Stimulated activated CD8-positive, alpha-beta memory T cell treated with anti-CD3 and anti-CD28 coated beads, Interleukin-15, amount 100 ng/mL, for 1 hour (primary cell): ENCODE measurements at places on chromosomes 12 and 14.

GRCh38 chr14:54140551-54140950 is 183.9 kb upstream of the BMP4 start:
- no peak for DNase-seq

GRCh38 chr12:126974779-126975178 is 1292.2 kb upstream of the TMEM132C start:
- DNase-seq: no peak

- no peak for DNase-seq
These were observed 37.6 kb upstream of the TSPAN8 start for GRCh38 chr12:71195338-71195896.

DNA sequence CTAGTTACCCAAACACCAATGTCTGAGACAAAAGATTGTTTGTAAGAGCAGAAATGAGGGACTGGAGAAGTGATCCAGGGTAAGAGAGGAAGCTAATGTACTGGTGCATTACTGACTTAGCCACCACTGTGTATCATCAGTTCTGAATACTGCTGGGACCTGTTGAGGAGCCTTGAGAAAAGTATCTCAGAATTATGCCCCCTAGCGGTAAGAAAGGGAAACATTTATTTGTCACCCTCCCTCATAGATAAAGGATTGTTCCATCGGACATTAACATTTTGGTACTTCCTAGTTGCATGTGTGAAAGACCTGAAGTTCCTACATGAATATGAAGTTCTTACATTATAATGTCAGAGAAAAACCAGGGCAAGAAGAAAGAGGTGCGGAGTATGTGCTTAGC is 612.5 kb downstream of the FSCB start:
- no peak for DNase-seq

DNA sequence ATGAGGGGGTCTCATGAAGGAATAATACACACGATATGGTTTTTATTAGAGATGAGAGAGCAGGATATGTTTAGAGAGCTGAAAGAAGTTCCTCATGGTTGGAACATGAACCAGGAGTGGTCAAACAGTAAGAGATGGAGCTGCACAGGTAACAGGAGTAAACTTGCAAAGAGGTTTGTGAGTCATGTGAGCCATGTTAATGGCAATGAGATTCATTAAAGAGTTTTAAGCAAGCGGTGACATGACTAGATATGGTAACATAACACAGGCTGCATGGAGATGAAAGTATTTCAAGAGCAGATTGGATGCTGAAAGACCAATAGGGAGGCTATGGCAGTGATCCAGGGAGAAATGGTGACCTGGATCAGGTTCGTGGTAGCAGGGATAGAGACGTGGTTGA is 62.6 kb upstream of the SSTR1 start:
- DNase-seq: no peak

DNA sequence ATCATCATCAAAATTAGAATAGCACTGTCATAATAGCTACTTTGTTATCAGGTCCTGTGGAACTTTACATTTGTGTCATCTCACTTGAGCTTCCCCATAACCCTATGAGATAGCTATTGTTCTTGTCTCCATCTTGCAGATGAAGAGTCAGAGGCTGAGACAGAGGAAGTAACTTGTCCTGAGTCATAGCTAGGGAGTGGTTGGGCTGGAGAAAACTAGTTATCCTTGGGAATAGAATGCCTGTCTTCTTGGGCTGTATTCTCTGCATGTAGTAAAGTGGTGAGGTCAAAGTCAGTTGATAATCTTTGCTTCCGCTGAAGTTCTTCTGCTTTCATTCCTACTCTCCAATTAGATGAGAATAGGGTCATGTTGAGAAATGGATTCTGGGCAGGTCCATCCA is 117.0 kb downstream of the SMOC1 start:
- no peak for DNase-seq

DNA sequence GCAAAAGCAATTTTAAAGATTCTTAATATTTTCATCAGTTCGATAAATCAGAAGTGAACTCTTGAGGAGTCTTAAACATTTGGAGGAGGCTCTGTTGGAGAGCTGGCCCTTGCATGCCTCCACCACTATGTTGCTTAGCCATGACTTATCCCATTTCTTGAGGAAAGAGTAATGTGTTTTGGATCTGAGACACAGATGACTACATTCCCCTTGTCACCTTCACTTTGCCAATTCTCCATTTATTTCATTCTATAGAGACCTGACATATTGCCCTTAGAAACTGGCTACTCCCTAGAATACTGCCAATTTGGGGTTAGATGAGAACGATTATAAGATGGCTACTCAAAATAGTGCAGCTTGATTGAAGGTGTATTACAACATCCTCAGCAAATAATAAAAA is 157.4 kb upstream of the TMEM260 start:
- DNase-seq: no peak

DNA sequence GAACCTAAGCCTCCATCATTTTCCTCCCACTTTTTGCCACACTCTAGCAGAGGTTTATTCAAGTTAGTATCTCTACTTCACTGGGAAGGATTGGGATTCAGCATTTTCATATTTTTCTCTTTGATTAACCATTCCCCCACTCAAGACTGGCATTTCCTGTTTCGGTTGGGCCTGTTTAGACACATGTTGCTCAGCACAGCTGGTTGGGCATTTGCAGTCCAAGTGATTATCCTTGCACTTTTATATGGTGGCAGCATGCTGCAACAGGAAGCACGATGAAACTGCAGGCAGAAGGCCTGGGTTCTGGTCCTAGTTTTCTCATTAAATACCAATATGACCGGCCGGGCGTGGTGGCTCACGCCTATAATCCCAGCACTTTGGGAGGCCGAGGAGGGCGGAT is 182.9 kb upstream of the GRIN2B start:
- no peak for DNase-seq

DNA sequence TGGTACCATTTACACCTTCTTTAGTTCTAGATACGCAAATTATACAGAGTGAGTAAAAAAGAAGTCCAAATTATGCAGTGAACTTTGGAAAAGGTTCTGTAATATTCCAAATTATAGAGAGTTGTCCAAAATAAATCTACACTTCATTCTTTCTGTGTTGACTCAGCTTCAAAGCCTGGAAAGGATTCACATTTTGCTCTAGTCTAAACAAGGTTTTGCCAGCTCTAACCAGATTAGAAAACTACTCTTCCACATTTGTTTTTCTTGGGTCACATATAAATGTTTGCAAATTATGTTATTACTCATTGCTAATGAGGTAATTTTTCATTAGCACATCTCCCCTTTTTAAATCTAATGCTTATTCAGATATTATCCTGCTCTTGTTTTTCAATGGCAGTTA is 1562.4 kb upstream of the SEL1L start:
- no peak for DNase-seq

- no peak for DNase-seq
These were observed 78.9 kb downstream of the ADCK1 start for GRCh38 chr14:77878783-77879182.

- DNase-seq: no peak
These were observed 29.1 kb downstream of the NOC4L start for GRCh38 chr12:132173135-132174014.

GRCh38 chr12:52213564-52214420 is 19.3 kb upstream of the KRT7 start:
- DNase-seq: peak; percentile 25

DNA sequence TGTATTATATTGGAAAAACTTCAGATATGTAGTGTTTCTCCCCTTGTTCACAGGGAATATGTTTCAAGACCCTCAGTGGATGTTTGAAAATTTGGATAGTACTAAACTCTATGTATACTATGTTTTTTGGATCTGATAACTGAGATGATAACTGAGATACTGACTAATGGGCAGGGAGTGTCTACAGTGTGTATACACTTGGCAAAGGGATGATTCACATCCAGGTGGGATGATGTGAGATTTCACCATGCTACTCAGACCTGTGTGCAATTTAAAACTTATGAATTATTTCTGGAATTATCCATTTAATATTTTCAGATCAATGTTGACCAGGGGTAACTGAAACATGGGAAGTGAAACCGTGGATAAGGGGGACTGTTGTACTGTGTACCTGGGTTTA is 13.8 kb downstream of the RAD51B start:
- DNase-seq: no peak

- no peak for DNase-seq
These were observed 48.5 kb upstream of the OVCH1 start for GRCh38 chr12:29546000-29546399.

GRCh38 chr12:11545484-11546330 is 103.8 kb upstream of the ETV6 start:
- no peak for DNase-seq

DNA sequence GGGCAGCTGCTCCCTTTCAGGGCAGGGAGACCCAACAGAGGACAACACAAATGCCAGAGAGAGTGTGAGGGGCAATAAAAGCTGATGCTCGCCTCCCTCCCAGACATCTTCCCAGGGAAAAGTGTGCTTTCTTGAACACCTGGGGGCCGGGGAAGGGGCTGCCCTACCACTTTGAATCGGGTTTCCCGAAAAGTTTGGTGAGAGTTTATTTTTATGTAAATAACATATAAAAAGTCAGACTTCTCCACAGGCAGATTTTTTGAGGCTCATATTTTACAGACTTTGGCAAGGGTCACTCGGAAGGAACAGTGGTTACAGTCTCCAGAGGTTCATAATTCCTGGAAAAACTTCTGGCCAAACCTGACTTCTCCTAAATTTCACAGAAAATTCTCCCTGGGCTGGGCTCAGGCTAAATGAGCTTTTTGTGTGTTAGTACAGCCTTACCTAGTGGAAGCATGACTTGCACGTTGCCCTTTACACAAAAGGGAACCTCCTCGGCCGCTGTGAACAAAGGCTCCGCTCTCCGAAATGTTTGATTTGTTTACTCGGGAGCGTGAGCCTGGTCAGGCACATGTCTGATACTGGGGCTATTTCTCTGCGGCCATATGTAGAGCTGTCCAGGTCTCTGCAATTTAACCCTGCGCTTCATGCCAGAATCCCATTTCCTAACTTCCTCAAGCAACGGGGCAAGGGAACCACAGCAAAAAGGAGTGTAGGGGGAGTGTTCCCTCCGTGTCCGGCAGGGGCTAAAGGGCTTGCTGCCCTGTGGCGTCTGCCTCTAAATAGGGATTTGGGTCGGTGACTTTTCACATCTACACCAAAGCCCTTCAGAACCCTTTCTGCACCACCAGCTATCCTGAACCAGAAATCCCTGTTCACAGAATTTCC is 3.4 kb downstream of the RTL1 start:
- no peak for DNase-seq

DNA sequence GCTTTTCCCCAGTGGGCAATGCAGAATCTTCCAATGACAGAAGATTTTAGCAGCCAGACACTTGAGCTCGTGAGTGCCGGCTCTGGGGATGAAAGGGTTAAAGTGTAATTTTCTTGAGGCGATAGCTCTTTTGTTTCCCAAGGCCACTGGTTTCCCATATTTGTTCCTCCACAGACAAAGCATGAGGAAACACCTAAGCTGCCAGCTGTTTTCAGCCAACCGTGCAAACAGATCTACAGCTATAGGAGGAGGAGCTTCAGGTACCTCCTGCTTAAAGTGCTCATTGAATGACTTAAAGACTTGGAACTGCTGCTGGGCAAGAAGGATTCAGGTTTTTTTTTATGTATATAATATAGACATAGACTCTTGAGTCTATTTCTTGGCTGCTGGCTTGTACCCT is 1311.5 kb downstream of the TMEM121 start:
- DNase-seq: no peak

GRCh38 chr12:145369-145960 is 68.5 kb downstream of the SLC6A12 start:
- no peak for DNase-seq

DNA sequence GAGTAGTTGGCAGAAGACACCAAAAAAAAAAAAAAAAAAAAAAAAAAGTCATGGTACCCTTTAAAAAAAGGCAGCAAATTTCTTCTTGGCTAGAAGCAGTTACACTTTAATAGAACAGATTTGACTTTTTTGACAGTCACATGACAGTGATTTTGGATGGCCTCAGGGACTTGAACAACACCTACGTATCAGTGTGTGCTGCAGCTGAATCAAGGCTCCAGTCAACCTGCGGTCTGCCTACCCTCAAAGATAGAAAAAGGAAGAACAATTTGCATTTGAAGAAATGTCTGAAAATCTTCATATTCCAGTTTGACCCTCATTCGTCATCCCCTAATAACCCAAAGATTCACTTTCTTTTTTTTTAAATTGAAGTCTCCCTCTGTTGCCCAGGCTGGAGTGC is 53.9 kb downstream of the MDM2 start:
- DNase-seq: no peak

DNA sequence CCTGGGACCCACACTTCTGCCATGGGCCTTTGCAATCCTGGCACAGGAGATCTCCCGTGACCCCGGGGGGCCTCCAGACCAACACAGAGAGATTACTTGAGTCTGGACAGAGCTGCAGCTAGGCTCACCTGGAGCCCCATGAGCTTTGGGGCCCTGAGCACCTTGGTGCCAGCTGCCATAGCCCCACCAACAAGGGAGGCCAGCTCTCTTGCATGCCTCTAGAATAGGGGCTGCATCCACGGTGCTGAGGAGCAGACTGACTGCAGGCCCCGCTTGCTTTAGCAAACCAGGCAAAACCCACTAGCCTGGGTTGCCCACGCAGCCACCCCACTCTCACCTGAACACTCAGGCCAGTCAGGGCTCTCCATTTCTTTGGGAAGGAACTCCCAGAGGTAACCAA is 3.7 kb upstream of the OR4N2 start:
- no peak for DNase-seq

GRCh38 chr12:124734224-124734788 is 129.4 kb downstream of the SCARB1 start:
- DNase-seq: no peak

DNA sequence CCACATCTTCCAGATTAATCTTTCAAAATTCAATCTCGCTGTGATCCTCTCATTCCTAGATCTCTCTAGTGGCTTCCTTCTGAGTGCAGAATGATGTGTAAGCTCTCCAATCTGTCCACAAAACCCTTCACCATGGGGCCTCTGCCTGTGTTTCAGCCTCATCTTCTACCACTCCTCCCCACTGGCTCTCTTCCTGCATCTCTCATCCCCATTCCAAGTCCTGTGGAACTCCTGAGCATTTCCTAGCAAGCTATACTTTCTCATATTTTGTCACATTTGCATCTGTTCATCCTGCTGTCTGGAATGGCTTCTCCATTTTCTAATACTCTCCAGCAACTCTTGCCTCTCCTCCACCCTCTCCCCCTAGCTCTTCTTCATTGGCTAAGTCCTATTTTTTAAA is 242.0 kb upstream of the DAAM1 start:
- DNase-seq: no peak

DNA sequence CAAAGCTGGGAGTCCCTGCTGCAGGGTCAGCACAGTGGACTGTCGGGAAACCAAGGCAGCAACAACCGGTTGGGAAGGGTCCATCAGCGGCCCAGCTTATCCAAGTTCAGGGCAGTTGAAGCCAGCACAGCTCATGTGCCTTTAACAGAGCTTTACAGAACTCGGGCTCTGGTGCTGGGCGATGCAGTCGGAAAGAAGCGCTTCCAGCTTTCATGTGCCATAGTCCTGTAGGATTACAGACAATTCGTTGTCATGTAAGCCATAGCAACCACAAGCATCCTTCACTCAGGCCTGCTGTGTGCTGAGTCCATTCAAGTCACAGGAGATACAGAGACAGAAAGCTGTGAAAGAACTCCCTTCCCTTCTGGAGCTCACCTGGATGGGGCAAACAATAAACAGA is 3.5 kb upstream of the FAM181A start:
- DNase-seq: no peak
